ENCODE measurements at places on chromosomes 7 and 10.

DNA sequence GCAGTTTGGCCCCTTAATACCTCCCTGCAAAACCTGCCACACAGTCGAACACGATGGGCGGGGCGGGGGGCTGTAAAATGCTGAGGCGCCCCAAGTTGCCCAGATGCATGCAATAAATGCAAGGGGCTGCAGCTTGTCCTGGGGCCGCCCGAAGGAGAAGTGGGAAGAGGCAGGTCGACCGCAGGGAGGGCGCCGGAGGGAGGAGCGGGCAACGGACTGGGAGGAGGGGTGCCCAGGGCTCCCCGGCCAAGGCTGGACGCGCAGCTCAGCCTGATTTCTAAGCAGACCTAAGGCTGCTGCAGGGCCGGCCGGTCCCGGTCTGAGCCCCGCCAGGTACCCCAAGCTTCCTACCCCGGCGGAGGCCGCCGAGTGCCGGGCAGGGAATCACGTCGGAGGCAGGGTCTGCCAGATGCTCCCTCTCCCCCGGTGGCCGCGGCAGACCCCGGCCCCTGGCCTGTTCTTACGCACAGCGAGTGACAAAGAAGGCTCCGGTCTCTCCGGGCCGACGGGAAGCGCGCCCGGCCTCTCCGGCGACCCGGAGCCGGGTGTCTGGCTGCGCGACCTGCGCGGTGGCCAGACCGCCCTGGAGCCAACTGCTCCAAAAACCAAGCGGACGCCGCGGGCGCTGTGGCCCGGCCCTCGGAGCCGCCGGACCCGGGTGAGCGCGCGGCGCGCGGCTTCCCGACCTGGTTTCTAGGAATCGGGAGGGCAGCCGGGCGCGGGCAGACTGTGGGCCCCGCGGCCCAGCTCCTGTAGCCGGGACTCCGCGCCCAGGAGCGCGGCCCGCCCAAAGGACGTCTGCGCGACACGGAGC, 744 bp upstream of the EBF3 start:
- no peak for DNase-seq

- no peak for DNase-seq
Observed at GRCh38 chr10:8640301-8640700, 585.8 kb downstream of the GATA3 start.

- DNase-seq, result no peak
Observed at GRCh38 chr10:47435081-47435480, 48.8 kb downstream of the ANXA8 start.

DNA sequence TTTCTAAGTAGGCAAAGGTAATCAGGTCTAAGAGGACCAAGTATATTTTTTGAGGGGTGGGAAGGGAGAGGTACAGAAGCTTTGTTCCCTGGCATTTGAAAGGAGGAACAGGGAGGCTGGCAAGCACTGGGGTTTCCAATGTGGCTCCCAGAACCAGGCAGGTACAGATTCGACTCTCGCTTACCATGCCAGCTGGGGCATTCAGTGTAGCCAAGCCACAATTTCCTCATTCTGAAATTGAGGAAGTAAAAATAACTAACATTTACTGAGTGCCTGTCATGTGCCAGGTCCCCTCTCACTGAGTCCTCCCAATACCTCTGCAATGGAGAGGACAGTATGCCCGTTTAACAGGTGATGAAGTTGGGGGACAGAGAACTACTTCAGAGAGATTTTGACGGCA, 45.9 kb upstream of the BET1 start:
- DNase-seq, result no peak

- DNase-seq, result no peak
Observed at GRCh38 chr7:20401861-20402746, 71.4 kb downstream of the ITGB8 start.

GRCh38 chr10:48227213-48227612, 47.3 kb downstream of the FRMPD2 start:
- no peak for DNase-seq

- no peak for DNase-seq
Observed at GRCh38 chr10:17547060-17547459, 70.1 kb downstream of the HACD1 start.

DNA sequence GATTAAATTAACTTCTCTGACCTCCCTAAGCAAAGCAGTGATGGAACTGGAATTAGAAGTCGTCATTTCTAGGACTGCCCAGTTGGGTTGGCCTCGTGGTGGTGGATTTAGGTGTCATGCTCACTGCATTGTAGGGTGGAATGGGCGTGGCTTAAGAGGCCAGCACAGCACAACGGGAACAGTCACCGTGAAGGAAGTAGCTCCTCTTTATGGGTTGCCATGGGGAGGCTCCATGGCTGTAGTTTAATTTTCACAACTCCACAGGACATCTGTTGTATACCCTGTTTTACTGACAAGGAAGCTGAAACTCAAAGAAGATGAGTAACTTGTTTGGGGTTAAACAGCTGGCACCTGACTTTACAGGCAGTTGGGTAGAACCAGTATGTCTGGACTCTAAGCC, 208.3 kb downstream of the CELF2 start:
- no peak for DNase-seq

DNA sequence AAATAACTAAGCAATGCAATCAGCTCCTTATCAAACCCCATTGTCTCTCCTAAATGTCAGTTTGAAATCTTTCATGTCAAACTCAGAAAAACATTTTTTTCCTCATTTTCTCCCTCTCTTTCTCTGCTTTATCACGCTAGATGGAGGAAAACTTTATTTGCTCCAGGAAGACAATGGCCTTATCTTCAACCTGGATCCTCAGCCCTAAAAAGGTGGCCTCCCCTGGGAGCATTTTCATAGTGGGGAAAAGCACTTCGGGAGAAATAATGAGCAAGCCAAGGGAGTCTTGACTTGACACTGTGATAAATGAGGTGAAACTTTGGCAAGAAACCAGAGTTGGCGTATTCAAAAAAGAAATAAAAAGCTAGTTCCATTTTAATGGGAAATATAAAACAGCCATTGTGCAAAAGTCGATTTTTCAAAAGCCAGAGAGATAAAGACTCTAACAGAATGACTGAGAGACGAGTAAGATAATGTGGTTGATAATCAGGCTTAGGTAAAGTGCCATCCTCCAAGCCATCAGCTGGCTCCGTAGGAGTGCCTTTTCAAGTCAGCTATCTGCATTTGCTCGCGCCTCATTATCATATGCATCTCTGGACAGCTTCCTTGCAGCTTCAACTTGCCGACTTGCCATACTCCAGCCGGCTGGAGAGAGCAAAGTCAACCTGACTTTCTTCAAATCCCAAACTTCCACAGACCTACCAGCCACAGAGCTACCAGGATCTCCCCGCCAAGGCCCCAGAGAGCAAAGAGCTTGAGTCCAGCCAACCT, 19.9 kb downstream of the HABP2 start:
- DNase-seq, result no peak

GRCh38 chr10:68367121-68367520, 34.4 kb upstream of the PBLD start:
- no peak for DNase-seq

- DNase-seq, result no peak
Observed at GRCh38 chr10:13972609-13973008, 358.1 kb downstream of the FRMD4A start.

GRCh38 chr10:14262836-14263425, 67.8 kb downstream of the FRMD4A start:
- DNase-seq, result no peak

DNA sequence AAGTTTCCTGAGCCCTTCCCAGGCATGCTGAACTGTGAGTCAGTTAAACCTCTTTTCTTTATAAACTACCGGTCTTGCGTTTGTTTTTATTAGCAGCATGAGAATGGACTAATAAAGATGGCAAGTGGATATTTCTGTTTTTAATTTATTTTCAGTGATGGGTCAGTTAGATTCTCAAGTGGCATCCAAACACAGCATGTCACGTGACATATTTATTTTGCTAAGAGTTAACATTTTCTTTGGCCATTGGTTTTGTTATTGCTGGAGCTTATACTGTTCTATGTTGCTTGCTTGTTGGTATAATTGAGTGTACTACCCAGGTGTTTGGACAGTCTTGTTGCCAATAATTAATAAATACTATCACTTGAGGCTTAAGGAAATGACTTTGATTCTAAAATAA, 181.7 kb upstream of the MALRD1 start:
- no peak for DNase-seq

DNA sequence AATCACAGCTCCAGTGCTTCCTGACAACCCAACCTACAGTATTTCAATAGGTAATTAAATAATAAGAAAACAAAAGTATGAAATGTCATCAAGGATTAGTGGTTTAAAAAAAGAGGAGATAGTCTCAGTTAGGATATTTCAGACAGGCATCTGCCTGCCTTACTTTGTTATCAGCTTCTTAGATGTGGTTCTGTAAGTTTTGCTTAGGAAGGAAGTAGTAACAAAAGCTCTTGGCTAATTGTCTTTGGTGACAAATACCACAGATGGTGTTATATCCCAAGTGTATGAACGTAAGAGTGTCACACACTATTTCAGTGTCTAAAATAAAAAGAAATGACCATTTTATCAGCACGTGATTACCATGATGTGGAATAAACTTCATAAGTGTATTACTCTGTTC, 9.8 kb upstream of the ACTA2 start:
- no peak for DNase-seq

DNA sequence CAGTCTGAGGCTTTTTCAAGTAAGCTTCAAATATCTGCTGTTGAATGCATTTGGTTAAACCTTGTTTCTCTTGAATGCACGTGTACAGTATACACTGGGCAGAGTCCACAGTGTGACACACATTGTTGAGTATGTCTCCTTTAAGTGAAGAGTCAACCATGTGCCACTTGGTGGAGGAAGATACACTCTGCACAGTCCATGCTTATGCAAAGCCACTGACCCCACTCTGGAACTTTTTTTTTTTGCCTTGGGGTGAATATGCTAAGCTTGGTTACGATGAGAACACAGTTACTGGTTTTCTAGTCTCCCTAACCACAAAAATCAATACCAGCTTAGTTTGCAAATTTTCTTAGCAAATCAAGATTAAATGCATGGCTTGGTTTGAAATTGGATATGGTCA, 186.8 kb upstream of the VIPR2 start:
- no peak for DNase-seq

- no peak for DNase-seq
Observed at GRCh38 chr7:158406364-158406763, 181.3 kb downstream of the PTPRN2 start.

GRCh38 chr7:143434660-143435059, 8.6 kb upstream of the TAS2R60 start:
- no peak for DNase-seq

- DNase-seq, result no peak
Observed at GRCh38 chr7:18610331-18610948, 114.9 kb downstream of the HDAC9 start.

DNA sequence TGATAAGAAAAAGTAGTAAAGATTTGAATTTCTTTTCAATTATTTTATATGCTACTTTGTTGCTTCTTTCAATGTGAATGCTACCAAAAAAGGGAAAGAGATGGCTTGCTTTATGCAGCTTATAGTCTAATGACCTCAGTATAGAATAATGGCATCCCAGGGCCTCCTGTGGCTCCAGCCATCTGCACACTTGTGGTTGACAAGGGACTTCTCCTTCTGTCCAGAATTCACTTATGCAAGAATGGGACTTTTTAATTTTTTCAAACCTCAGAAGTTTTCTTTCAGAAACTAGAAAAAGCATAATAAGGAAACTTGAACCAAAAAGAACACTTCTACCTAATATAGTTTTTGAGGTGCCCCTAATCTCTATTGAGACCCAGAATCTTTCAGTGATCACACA, 310.9 kb downstream of the CTNNA3 start:
- DNase-seq, result no peak

- no peak for DNase-seq
Observed at GRCh38 chr10:95257849-95258248, 33.0 kb downstream of the PDLIM1 start.

- peak; percentile 22 for DNase-seq
Observed at GRCh38 chr7:95476904-95477594, 8.7 kb upstream of the ASB4 start.

DNA sequence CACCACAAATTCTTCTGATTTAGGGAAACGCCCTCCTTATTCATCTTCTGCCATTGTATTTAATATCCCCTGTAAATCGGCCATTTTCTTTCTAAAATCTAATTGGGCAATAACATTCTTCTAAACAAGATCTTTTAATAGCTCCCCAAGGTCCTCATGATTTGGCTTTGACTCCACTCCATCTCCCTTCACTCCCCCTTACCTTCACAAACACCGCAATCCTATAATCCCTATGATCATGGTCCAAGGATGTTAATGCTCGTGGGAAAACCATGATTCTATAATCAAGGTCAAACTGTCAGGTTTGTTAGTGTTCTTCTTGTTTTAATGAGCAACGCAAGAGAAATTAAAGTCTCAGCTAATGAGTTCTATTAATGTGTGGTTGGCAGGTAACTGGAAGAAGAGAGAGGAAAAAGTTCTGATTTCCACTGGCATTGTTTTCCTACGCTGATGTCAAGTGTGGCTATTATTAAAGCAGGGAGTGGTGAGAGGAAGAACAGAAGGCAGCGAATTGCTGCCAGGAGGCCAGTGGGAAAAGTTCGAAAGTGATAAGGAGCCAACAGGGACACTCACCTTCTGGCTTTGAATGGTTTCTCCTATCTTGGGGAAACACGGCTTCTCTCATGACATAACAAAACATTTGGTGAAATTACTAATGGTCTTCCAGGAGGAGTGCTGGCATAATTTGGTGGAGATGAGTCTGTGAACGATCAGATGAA, 28.1 kb downstream of the LRRC72 start:
- DNase-seq, result no peak

DNA sequence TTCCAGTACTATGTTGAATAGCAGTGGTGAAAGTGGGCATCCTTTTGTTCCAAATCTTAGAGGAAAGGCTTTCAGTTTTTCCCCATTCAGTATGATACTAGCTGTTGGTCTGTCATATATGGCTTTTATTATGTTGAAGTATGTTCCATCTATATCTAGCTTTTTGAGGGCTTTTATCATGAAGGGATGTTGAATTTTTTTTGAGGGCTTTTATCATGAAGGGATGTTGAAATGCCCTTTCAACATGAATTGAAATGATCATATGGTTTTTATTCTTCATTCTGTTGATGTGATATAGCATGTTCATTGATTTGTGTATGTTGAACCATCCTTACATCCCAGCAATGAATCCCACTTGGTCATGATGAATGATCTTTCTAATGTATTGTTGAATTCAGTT, 75.3 kb downstream of the KIF20B start:
- no peak for DNase-seq

GRCh38 chr10:95442341-95442740, 118.8 kb downstream of the SORBS1 start:
- DNase-seq, result no peak

GRCh38 chr10:95290461-95291364, at the start of gene PDLIM1:
PDLIM1 (minus strand) TSS chr10:95291003; CDS start chr10:95290915, 88 bp downstream.
- DNase-seq, result no peak

- no peak for DNase-seq
Observed at GRCh38 chr7:77262316-77262715, 62.7 kb upstream of the FGL2 start.

GRCh38 chr10:61099756-61100155, 155.8 kb upstream of the RHOBTB1 start:
- DNase-seq, result no peak

GRCh38 chr7:67100956-67101361, 104.3 kb downstream of the TYW1 start:
- DNase-seq, result no peak

- no peak for DNase-seq
Observed at GRCh38 chr7:151393031-151393977, 16.5 kb downstream of the WDR86 start.

All from GM04504 (cell line).